Breast epithelium (tissue), 4 donors: ENCODE measurements at places on chromosomes 12 and 14.

GRCh38 chr12:51048661-51049251 is 629 bp downstream of the LETMD1 start:
- no peak for DNase-seq

DNA sequence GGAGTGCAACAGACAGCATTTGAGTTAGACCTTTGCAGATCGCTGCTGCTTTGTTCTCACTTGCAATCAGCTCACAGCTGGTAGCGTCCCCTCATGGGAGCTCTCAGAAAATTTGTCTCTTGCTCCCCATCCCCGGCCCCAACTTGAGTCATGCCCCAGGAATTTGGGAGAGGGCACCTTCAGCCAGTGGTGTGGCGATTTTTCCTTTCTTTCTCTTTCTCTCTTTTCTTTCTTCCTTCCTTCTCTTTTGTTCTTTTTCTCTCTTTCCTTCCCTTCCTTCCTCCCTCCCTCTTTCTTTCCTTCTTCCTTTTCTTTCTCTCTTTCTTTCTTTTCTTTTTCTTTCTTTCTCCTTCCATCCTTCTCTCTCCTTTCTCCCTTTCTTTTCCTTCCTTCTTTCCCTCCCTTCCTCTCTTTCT is 34.2 kb upstream of the MAP1LC3B2 start:
- no peak for DNase-seq

- DNase-seq = no peak
These were observed 9.5 kb downstream of the DCN start for GRCh38 chr12:91173124-91173523.

DNA sequence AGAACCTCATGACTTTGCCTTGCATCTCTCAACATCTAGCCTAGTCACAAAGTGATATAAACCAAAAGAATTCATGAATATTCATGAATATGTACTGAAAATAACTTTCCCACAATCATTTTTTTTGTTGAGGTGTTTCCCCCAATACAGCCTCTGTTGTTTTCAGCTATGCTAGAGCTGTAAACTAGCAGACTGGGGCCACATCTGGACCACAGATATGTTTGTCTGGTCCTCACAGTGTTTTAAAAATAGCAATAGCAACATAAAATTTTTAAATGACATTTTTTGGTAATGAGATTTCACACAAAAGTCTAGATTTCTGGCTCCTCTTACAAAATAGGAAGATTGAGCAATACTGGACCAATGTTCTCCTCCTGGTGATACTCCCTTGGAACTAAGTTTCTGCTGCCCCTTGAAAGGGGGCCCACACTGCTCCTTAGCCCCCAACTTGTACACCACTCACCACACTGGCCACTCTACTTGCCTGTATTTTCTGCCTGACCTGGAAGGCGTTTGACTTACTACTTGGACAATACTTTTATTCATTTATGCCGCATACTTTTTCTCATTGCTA is 81.2 kb downstream of the BMP4 start:
- no peak for DNase-seq

DNA sequence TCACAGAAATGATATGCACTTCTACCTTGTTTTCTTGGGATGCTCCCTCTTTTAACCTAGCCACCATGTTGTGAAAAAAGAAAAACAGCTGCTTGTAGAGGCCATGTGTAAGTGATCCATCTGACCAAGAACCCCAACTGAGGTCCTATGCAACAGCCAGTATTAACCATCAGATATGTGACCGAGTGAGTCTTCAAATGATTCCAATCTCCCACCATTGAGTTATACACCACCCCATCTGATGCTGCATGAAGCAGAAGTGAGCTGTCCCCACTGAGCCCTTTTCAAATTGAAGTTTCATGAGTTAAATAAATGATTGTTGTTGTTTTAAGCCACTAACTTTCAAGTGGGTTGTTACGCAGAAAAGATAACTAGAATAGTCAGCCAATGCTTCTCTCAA is 20.6 kb upstream of the USP15 start:
- DNase-seq = no peak

DNA sequence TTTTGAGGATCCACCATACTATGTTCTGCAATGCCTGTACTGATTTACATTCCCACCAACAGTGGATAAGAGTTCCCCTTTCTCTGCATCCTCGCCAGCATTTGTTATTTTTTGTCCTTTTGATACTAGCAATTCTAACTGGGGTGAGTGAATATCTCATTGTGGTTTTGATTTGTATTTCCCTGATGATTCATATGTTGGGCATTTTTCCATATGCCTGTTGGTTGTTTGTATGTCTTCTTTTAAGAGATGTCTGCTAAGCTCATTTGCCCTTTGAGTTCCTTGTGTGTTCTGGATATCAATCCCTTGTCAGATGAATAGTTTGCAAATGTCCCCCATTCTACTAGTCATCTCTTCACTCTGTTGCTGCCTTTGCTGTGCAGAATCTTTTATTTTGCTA is 49.0 kb upstream of the MSRB3 start:
- DNase-seq = no peak

DNA sequence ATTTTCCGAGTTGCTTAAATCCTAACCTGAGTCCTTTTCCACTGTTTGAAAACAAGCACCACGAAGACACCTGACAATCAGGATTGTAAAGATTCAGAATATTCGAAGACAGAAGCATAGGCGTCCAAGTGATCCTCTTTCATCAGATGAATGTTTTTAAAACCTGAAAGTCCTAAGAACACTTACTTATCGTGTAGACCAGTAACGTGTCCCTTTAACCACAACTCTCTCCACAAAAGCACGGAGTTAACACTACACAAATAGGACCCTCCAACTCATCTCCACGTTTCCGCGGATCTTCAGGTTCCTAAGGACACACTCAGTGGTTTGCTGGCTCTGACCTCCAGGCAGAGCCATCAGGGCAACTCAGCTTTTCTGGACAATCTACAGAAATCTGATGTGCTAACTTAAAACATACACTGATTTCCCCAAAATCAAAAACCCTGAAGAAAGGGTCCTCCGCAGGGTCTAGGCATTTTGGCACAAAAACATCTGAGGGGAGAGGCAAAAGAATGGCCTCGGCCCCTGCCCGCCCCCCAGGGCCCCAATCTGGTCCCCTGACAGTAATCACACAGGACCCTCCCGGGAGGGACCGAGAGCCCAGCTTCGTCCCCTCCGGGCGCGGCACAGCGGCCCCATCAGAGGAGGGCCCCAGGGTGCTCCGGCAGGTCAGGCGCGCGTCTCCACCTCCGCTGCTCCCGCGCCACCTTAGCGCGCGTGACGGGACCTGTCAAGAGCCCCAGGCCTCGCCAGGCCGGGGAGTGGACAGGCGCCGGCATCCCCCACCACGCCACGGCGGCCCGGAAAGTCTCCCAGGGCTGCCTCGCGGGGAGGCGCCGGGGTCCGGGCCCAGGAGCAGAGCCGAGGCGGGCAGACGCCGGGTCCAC is 925 bp downstream of the DICER1 start:
- DNase-seq = peak; percentile 40

DNA sequence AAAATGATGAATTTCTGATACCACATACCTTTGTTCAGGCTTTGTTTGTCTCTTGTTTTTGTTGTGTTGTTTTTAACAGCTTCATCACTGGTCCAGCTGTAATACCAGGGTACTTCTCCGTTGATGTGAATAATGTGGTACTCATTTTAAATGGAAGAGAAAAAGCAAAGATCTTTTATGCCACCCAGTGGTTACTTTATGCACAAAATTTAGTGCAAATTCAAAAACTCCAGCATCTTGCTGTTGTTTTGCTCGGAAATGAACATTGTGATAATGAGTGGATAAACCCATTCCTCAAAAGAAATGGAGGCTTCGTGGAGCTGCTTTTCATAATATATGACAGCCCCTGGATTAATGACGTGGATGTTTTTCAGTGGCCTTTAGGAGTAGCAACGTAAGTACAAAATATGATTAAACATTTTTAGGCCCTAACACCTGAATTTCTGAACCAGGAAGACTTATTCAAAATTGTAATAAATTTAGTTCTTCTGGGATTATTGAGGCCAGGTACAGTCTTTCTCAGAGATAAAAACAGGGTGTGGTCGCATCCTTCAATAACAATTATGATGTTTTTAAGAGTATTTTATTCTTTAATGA is 22.4 kb downstream of the RXYLT1 start:
- no peak for DNase-seq

DNA sequence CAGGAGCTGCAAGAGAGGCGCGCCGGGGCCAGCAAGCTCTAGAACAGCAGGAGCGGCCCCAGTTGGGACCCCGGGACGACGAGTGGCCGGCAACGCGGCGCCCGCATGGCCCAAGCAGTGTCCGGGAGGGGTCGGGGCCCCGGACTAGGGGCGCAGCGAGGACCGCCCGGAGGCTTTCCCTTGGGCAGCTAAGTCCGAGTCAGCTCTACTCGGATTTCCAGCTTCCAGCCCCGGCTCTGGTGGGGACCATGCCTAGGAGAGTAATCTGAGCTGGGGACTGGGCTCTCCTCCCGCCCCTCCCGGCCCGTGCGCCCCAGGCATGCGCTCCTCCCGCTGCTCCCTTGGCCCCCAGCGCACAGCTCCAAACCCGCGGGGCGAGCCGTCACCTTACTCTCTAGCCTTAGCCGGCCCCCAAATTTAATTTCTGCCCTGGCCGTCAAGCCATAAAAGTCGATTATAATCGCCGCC is 41.6 kb upstream of the CAPRIN2 start:
- no peak for DNase-seq
